ENCODE measurements at places on chromosomes 2 and 18. TPM values are rescaled to one million over a fixed set of nuclear protein-coding genes. Genes with fewer than 3 reads are reported as not detected.

The HTR2B gene
- total RNA-seq: not detected

The MARCHF4 gene
- 1.4 TPM for total RNA-seq

The LHCGR gene
- not detected for total RNA-seq

The CPO gene
- total RNA-seq: not detected

The DCC gene
- not detected for total RNA-seq

The GREB1 gene
- 0.52 TPM for total RNA-seq

The GKN2 gene
- not detected for total RNA-seq

- DNase-seq: no peak
Observed at GRCh38 chr18:2572171-2572569, 813 bp downstream of the NDC80 start.

DNA sequence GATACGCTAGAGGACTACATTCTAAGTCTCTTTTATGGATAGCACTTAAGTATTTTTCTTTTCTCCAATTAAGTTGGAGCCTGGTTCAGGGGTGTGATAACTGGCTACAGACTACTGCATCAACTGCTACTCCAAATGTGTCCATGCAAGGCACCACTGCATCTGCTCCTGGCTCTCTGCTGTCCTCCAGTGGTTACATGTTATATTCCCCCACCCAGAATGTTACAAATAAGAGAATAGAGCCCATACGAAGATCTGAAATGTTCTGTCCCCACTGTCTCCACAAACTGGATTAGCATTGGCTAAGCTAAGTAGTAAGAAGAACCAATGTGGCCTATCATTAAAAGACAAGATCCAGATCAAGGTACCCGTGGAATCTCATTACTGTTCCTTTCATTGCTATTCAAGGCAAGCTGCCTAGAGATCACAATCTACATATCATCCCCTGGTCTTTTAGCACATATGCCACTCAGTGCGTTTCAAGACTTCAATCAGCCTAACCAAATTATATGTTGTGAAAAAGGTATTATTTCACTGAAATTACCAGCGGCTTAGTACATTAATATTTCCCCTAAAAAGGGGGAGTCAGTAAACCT, 308.3 kb upstream of the SLC8A1 start:
- DNase-seq: no peak

DNA sequence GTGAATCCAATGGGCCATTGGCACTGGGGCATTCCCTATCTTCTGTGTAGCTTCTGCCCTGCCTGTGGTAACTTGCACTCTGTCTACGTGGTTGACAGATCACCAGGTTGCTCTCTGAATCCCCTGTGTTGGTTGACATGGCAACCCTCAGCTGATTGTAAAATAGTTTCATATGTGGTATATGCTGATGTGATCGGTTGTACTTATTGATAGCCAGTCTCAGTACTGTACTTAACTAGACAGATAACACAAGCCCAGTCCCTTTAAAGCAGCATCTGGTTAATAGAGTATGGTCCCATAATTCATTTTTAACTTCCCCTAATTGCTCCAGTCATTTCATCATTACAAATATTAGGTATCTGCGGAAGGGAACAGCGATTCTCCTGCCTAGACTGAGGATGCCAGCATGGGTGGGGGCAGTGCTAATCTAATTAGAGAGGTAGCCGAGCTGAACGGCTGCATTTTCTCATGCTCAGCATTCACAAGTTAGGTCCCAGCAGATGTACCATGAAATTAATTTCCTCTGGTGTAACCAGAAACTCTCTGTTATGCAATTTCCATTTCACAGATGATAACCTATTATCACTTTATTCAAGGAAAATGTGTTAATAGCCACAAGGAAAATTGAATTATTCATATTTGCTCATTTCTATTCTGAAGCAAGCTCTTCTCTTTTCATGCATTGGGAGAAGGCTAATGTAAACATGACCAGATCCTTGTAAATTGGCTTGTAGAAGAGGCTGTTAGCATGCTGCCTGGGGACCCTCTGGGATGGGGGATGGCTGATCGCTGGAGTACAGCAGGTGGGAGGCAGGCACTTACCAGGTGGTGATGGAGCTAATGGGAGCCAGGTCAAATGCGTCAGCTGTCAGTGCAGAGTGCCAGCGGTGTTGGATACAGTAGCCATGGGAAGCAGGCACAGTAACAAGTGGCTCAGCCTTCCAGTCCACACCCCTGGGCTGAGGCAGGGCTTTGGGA, 608.3 kb downstream of the GALR1 start:
- DNase-seq: no peak

DNA sequence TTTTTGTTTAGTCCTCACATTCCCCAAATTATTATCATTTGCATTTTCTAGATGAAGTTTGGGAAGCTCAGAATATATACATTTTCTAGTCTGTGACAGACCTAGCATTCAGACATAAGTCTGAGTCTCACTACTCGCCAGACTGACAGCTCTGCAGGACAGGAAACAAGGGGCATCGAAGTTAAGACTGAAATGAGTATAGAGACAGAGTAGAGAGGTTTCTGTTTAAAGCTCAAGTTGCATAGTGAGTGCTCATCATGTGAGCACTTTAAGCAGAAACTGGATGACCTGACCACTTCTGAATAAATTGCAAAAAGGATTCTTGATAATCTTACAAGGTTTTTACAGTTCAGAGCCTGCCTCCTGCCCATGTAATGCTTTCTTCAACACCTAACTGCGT, 1.1 kb downstream of the HADHB start:
- DNase-seq: no peak

GRCh38 chr2:177872286-177872685, 200.3 kb downstream of the PDE11A start:
- DNase-seq: no peak

GRCh38 chr2:124662946-124663644, 638.0 kb downstream of the CNTNAP5 start:
- DNase-seq: no peak

- DNase-seq: no peak
Observed at GRCh38 chr18:7741640-7742039, 174.5 kb downstream of the PTPRM start.

- DNase-seq: no peak
Observed at GRCh38 chr2:113201496-113202304, 27.9 kb downstream of the PSD4 start.

- DNase-seq: no peak
Observed at GRCh38 chr2:196409376-196409775, 230.1 kb upstream of the CCDC150 start.

DNA sequence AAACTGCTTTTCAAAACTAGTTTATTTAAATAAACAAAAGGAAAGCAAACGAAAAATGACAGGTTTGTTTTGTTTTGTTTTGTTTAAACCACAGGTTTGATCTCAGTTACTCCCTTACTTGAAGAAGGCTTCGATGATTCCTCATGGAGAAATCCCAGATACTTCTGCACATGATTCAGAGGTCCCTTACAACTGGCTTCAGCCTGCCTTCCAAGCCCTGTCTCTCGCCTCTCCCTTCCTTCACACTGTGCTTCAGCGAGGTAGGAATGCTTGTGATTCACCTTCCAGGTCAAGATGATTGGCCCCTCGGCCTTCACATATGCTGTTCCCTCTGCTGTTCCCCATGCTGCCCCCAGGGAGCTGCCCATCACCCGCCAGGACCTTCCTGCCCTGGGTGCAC, 104.1 kb upstream of the ITGA6 start:
- no peak for DNase-seq

DNA sequence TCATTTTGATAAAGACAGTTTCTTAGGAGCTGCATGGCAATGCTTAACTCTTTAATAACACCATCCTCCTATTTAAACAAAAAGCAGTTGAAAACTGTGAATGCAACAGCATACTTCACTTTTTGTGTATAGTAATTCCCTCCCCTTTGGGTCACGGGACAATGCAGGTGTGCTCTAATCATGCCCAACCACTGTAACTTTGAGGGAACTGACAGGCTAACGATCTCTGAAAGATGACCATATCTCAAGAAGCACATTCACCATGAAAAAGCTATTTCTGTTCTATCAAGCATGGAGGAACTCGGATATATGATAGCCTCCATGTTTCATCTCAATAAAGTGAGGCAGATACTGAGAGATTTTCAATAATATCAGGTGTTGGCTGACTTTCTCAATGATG, 81.1 kb upstream of the CD226 start:
- no peak for DNase-seq

DNA sequence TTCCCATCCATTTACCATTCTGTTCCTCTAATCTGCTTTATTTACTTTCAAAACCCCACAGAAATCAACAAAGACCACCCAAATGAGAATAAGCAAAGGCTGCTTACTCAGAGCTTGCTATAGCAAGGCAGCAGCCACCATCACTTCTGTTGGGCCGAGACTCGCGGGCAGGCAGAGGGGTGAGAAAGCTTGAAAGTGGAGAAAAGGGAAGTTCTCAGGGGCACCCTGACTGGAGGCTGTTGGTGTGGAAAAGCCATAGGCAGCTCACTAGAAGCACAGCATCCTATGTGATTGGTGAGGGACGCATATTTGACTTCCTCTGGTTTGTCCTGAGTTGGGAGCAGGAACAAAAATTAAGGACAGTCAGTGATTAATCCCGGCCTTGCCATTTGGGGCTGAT, 269.7 kb upstream of the THSD7B start:
- DNase-seq: no peak

GRCh38 chr2:98842136-98842535, 93.9 kb downstream of the CRACDL start:
- no peak for DNase-seq

GRCh38 chr18:32576296-32576916, 105.7 kb upstream of the GAREM1 start:
- no peak for DNase-seq

DNA sequence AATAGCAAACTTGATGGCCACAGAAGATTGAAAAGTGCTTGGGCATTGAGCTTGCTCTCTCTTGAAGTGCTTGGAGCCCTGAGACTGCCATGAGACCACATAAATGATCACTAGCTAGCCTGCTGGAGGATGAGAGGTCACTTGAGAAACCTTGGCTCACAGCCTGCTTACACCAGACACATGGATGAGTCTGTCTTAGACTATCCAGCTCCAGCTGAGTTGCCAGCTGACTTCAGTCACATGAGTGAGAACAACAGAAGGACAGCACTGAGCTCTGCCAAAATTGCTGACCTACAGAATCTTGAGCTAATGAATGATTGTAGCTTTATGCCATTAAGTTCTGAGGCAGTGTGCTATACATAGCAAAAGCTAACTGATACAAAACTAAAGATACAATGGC, 18.1 kb downstream of the NABP1 start:
- no peak for DNase-seq

- DNase-seq: no peak
Observed at GRCh38 chr2:209411718-209412117, 12.1 kb upstream of the MAP2 start.
